Neural crest cell (in vitro differentiated cells): ENCODE measurements at places on chromosomes 7 and 10.
A peak's percentile ranks its signal among the peaks of the same experiment; 100 is the strongest.

DNA sequence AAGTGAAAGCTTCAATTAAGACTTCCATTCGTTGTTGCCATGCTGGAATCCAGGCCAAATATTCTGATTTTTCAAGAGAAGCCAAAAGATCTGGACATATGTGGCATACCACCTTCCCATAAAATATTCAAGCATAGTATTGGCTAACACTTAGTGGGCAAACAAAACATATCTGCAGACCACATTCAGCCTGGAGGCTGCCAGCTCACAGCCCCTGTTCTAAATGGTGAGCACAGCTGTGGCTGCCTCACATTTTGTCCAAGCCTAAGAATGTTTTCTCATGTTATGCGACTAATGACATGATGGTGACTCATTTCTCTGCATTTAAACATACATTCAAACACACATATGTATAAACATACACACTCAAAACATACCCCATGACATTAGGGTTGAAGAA, 10.6 kb upstream of the CALU start:
- H3K4me1 ChIP-seq, result no peaks in the 10 kb centered on the region
- no peak overlapping the region for H3K27ac ChIP-seq
- peaks cover 37% of the 10 kb centered on the region for H3K27me3 ChIP-seq
- H3K36me3 ChIP-seq, result no peaks in the 10 kb centered on the region
- H3K4me3 ChIP-seq, result no peak overlapping the region

DNA sequence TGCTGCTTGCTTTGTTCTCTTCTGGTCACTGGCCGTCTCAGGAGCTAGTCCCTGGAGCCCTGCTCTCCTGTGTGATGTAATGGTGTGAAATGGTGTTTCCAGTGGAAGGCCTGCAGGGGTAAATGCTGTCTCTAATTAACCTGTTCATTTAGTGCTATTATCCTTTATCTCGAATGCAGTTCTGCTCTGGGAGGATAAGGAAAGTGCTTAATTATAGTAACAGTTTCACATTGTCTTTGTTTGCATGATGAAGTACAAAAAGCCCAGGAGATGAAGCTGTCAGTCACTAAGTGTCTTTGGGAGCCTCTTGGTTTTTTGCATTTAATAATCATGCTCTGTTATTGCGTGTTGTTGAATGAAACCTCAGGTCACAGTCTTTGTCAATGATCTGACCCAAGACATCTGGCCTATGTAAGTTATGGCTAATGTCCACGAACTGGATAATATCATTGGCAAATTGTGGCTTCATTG, 755.3 kb upstream of the GALNT17 start:
- H3K4me1 ChIP-seq, result peaks cover 12% of the 10 kb centered on the region
- peak overlapping the region; percentile 54 for H3K27ac ChIP-seq
- H3K27me3 ChIP-seq, result no peaks in the 10 kb centered on the region
- H3K4me3 ChIP-seq, result no peak overlapping the region

- H3K27ac ChIP-seq, result no peak overlapping the region
- H3K27me3 ChIP-seq, result no peaks in the 10 kb centered on the region
- H3K4me1 ChIP-seq, result peaks cover 35% of the 10 kb centered on the region
- H3K36me3 ChIP-seq, result peaks cover 8% of the 10 kb centered on the region
- H3K4me3 ChIP-seq, result no peak overlapping the region
These were observed 164.8 kb downstream of the DNAJB6 start for GRCh38 chr7:157501581-157501980.

DNA sequence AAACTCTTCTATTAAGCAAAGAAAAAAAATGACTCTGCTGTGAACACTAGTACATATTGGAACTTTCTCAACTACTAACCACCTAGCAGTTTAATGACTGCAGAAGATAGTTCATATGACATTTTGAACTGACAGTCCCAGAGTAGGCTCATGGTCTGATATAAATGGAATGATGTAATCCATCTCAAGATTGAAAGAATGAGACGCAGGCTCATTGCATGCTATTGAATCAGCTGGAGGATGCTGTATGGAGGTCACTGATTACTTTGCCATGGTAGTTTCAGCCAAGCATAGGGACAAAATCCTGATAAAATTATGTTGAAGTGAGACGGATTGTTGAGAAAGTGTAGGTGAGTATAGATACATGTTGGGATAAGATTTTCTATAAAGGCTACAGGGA, 217.6 kb upstream of the SEMA3E start:
- peaks cover 6% of the 10 kb centered on the region for H3K4me1 ChIP-seq
- H3K4me3 ChIP-seq, result no peak overlapping the region
- H3K36me3 ChIP-seq, result no peaks in the 10 kb centered on the region
- no peak overlapping the region for H3K27ac ChIP-seq
- no peak for DNase-seq

DNA sequence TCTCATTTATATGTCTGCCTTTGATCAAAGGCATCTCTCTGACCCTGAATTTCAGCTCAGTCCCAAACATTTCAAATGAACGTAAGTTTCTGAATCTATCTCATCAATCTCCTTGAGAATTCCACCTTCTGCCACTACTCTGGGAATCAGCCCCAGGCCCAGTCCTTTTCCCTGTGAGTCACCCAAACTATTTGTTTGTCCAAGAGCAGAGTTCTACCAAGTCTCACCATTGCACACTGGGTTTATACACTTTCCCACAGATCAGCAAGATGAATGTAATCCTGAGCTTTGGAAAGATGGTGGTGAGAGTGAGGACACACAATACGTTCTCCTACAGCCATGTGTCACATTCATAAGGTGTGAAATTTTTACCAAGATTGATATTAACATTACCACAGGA, 251.3 kb upstream of the VWC2 start:
- no peak overlapping the region for H3K27ac ChIP-seq
- no peaks in the 10 kb centered on the region for H3K4me1 ChIP-seq
- no peaks in the 10 kb centered on the region for H3K27me3 ChIP-seq
- H3K36me3 ChIP-seq, result no peaks in the 10 kb centered on the region
- no peak overlapping the region for H3K4me3 ChIP-seq

- H3K4me1 ChIP-seq, result peaks cover 30% of the 10 kb centered on the region
- no peak overlapping the region for H3K4me3 ChIP-seq
- H3K27ac ChIP-seq, result no peak overlapping the region
- H3K27me3 ChIP-seq, result no peaks in the 10 kb centered on the region
- peaks cover 8% of the 10 kb centered on the region for H3K36me3 ChIP-seq
These were observed 239.0 kb downstream of the DNAJB6 start for GRCh38 chr7:157575777-157576176.

- DNase-seq, result no peak
- H3K27me3 ChIP-seq, result no peaks in the 10 kb centered on the region
- H3K4me1 ChIP-seq, result peaks cover 6% of the 10 kb centered on the region
- H3K36me3 ChIP-seq, result no peaks in the 10 kb centered on the region
- H3K27ac ChIP-seq, result no peak overlapping the region
- no peak overlapping the region for H3K4me3 ChIP-seq
These were observed 469.0 kb downstream of the TFEC start for GRCh38 chr7:115561335-115562110.
